Activated naive CD8-positive, alpha-beta T cell treated with anti-CD3 and anti-CD28 coated beads, Interleukin-2, amount 50 U/mL, for 24 hours (primary cell): ENCODE measurements at places on chromosomes 11 and 22.

DNA sequence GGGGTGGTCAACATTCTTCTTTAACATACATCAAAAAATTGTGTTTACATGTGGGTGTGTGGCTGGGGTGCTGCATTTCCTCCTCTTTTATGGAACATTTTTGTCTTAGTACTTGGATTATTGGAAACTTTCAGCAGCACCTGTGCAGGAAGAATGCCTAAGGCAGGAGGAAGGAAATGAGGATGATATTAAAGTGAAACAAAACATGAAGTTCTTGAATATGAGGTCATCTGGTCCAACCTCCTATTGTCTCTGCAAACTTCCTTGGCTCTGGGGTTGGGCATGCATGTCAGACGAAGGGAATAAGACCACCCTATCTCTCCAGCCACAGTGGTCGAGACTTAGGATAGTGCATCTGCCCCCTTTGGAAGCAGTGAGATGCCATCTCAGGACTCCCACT lies 20.6 kb upstream of the OR9Q1 start:
- DNase-seq = no peak

GRCh38 chr11:68757711-68758110 lies 6.4 kb upstream of the TESMIN start:
- DNase-seq = no peak

- DNase-seq = no peak
These were observed 993.1 kb upstream of the CNTN5 start for GRCh38 chr11:98027652-98028051.

GRCh38 chr22:36016684-36017083 lies 11.9 kb downstream of the RBFOX2 start:
- DNase-seq = no peak

DNA sequence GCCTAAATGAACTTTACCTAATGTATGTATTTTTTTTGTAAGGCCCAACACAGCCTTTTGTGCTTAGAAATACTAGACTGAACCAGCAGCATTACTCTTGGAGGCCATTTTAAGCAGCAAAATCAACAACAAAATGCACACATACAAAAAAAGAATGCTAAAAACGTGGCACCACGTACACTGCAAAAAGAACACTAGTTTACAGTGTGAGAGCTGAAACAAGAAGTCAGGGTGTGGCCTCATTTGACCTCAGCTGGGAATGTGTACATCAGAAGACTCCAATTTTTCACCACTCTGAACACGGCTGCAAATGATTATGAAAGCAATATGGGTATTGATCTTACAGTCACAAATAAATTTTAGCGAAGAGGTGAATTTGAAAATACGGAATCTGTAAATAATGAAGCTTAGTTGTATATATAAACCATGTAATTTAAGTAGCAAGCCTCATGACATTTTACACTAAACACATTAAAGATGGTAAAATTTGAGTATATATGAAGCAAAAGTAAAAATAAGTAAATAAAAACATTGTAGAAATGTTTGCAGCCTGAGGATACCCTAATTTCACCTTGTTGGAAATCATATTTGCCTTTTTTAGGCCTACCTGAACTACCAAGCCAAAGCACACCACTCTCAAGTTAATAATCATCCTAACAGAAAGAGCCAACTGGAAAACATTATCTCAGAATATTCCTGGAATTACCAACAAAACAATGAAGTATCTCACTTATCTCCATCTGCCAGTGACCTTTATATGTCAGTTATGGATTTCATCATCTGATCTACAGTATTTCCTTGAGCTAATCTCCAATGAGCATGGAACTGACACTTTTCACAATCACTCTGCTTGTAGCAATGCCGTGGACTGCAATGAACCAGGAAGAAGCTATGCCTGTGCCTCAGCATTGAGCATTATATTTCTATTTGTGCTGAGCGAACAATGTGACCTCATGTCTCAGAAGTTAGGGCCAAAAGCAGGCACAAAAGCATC lies 319.5 kb upstream of the FAT3 start:
- no peak for DNase-seq

DNA sequence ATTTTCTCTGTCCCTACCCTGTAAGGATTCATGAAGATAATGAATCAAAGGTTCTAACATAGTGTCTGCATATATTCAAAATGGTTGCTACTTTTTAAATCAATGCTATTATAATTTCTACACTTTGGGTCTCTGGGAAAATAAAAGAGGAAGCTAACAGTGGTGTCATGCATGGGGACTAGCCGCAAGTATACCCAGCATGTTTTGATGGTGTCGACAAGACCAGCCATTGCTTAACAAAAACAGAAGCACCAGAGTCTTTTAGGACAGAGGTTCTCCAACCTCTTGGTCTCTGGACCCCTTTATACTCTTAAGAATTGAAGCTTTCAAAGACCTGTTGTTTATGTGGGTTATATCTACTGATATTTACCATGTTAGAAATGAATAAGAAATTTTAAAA lies 37.8 kb downstream of the RNF141 start:
- no peak for DNase-seq

GRCh38 chr11:115291325-115291724 lies 212.9 kb downstream of the CADM1 start:
- no peak for DNase-seq

- no peak for DNase-seq
These were observed 11.5 kb upstream of the CASP4 start for GRCh38 chr11:104979839-104980238.

DNA sequence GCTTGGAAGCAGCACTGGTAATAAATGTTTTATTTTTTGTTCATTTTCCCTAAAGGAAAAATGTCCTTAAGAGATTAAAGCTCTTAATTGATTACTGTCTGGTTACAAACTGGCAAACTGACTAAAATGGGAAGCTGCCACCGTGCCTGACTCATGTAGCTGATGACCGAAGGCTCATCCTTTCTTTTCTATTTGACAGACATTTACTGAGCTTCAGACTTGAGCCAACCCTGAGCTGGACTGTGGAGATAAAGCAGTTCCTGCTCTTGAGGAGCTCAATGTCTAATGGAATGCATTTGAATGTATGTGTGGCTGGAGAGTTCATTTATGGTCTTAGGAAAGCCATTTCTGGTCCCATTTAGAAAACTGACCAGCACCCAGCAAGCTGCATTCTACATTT lies 91.3 kb downstream of the RNF169 start:
- no peak for DNase-seq

- DNase-seq = no peak
These were observed 10.5 kb downstream of the EMSY start for GRCh38 chr11:76455331-76455730.

DNA sequence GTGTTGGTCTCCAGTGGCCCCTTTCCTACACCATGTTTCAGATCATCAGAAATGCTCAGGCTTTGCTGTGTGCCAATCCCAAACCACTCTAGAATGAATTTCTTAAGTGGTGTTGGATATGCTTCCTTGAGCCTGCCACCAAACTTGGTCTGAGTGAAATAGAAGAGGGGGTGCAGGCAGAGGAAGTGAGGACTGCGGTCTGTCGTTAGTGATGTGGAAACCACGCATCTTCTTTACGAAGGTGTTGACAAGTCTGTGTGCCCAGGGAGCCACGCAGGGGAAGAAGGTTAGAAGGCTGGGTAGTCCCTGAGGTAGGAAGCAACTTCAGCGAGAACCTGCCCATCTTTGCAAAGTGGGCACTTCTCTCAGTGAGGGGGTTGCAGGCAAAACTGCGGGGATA lies 187.4 kb upstream of the NAV2 start:
- DNase-seq = no peak

DNA sequence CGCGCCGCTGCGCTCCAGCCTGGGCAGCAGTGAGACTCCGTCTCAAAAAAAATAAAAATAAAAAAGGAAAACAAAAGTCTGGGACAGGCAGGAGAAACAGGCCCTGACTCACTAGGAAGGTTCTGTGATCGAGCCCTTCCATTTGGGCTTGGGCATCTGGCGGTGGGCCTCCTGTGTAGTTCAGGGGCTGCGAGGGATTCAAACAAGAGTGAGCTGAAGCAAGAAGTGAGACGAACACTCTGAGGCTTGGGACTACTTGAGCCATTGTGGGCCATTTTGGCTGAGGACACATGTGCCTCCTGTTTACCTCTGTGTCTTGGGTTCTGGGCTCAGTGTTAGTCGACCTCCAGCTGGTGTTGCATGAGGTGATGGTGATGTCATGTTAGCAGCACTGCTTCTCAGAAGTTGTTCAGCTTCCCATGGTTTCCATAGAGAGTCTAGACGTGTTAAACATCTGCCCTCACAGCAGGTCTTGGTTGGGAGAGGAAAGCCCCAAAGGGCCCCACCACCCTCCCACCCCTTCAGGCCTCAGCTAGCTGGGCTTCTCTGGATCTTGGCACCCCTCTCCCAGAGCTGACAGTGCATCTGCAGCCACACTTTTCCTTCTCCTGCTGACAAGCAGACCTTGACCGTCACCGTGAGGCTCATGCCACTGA lies 57.8 kb downstream of the MED15 start:
- DNase-seq = no peak

DNA sequence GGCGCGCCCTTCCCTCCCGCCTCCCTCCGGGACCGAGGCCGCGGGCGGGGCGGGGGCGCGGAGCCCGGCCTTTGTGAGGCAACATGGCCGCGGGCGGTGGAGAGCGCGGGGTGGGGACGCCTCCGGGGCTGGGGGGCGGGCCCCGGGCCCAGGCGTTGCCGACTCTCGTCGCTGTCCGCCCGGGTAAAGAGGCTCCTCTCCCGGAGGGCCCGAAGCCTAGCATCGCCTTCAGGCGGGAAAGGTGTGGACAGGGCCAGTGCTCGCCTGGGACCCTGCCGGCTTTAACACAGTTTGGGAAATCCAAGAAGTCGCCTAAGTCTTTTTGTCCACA lies 369 bp downstream of the DGCR8 start:
- peak; percentile 77 for DNase-seq

DNA sequence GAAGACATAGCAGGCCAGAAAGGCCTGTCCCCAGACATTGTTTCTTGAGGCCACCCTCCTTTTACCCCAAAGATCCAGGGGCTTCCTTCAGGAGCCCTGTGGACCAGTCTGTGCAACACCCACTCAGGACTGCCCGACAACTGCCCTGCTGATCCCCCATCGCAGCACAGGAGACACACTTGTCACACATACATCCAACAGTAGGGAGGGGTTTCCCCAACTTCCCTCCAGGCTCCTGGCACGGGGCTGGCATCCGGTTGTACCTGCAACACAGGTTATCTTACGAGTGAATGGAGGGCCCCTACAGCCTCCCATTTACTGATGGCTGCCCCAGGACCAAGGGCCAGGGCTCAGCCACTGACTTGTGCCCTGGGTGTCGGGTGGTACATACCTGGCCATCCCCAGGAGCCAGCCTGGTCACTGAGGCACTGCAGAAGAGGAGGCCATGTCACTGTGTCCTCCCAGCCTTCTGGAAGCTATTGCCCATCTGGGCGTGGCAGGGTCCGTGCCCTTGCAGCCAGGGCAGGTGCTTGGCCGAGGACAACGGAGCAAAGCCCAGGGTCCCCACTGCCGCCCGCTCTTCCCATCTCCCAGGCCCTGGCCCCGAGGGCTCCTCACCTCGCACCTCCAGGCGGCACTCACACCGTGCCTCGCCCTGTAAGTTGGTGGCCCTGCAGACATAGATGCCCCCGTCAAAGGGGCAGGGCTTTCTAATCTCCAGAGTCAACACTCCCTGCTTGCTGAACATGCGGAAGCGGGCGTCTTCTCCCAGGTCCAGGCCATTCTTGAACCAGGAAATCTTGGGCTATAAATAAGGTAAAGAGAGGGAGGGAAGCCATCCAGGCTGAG lies 20.8 kb downstream of the MYBPC3 start:
- DNase-seq = no peak

DNA sequence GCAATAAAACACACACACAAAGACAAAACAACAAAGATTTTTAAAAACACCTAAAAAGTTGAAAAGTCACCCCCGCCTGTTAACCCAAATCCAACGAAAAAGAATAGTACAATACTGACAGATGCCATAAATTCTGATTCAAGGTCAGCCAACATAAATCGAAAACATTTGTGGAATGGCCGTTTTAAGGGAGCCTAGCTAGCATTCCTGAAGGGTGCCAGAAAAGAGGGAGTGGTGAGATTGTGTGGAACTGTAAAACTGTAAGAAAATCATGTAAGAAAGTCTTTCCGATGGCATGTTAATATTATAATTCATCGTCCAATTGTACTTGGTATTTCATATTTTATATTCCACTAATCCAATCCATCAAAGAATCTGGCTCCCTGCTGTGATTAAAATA lies 75.1 kb downstream of the RAB38 start:
- DNase-seq = no peak

DNA sequence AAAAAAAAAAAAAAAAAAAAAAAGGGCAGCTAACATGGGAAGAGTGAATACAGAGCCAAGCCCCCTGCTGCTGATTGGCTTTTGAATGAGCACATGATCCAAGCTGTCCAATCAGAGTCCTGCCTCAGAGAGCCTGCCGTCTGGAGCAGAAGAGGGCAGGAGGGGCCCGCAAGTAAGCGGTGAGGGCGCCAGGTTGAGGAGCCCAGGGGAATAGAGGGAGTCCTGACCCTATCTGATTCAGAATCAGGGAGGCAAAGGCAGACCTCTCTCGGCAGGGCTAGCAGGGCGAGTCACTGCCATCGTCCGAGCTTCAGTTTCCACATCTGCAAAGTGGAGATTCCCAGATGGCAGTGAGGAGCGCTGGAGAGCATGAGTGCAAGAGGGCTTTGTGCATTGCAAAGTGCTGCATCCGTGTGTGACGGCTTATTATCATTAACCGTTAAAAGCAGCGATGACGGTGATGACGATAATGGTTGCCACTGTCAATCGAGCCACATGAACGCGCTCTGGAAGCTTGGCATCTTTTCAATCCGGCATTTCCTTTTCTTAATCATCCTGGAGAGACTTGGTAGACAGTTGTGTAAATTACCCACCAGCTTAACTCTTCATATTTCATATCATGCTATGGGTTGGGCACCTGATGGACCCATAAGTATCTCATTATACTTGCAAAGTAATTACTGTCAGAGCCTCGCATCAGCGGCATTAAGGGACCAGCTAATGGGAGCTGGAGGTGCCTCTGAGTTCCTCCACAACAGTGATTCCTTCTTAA lies 68.6 kb upstream of the ATXN10 start:
- no peak for DNase-seq

- DNase-seq = no peak
These were observed 45.3 kb upstream of the SERPIND1 start for GRCh38 chr22:20728523-20729190.

DNA sequence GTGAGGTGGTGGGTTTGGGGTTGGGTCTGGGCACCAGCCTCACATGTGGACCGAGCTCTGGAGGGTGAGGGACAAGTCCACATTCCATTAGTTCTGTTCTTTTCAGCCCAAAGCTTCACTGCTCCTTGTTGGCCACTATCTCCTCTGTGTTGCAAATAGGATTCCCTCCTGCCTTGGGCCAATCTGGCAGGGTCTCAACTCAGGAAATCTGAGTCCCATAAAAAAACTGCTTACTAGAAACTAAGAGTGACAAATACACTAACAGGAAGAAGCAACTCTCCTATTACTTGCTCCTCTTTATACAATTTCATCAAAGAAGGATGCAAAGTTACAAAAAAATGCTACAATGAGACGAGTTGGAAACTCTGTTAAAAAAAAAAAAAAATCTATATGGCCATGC lies 66.2 kb upstream of the CSNK1E start:
- DNase-seq = no peak

GRCh38 chr11:7640816-7641215 lies 32.5 kb downstream of the CYB5R2 start:
- no peak for DNase-seq

- no peak for DNase-seq
These were observed 5.3 kb downstream of the PLEKHB1 start for GRCh38 chr11:73651661-73652045.
